ENCODE measurements at places on chromosomes 3 and 15.

DNA sequence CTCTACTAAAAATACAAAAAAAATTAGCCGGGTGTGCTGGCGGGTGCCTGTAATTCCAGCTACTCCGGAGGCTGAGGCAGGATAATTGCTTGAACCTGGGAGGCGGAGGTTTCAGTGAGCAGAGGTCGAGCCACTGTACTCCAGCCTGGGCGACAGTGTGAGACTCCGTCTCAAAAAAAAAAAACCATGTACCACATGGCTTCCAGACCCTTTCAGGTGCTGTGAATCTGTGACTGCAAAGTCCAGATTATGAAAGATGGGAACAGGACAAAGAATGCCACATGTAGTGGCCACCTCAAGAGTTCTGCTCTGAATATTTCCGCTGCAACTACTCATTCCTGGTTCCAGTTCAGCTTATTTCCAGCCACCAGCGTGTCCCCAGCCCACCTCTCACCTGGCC, 8.4 kb upstream of the DCAF1 start:
- DNase-seq = no peak

- no peak for DNase-seq
Measured at GRCh38 chr15:98420837-98421236, 227.5 kb upstream of the IGF1R start.

GRCh38 chr15:25534293-25534692, 95.5 kb upstream of the UBE3A start:
- no peak for DNase-seq

DNA sequence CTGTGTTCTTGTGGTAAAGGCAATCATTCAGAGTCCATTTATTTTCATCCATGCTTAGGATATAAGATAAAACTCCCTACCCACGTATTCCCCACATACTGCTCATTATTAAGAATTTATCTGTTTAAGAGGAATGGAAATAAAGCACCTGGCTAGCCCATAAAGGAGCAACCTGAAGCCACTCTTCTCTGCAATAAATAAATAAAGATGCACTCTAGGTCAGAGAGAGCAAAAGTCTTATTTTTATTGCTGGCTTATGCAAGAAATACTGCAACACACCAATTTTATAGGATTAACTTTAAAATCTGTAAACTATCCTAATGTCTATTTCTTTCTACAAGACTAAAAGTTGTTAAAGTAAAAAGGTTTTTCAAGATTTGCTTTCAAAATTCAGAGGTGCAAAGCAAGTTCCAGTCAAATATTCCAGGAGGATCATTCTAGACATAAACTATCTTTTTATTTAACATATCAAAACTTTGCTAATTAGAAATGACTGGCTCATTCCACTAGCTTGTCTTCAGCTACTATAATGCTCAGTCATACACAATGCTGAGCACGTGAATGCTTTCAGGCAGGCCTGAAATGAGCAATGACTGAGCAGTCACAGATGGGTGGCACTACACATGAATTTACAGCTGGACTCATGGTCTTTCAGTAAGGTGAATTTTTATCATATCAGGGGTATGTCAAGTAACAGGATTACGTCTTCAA, 7.1 kb downstream of the TJP1 start:
- peak; percentile 47 for DNase-seq

- DNase-seq = no peak
Measured at GRCh38 chr3:139388821-139389551, 461 bp downstream of the COPB2 start.

- no peak for DNase-seq
Measured at GRCh38 chr3:129403450-129403849, 25.0 kb downstream of the EFCAB12 start.

DNA sequence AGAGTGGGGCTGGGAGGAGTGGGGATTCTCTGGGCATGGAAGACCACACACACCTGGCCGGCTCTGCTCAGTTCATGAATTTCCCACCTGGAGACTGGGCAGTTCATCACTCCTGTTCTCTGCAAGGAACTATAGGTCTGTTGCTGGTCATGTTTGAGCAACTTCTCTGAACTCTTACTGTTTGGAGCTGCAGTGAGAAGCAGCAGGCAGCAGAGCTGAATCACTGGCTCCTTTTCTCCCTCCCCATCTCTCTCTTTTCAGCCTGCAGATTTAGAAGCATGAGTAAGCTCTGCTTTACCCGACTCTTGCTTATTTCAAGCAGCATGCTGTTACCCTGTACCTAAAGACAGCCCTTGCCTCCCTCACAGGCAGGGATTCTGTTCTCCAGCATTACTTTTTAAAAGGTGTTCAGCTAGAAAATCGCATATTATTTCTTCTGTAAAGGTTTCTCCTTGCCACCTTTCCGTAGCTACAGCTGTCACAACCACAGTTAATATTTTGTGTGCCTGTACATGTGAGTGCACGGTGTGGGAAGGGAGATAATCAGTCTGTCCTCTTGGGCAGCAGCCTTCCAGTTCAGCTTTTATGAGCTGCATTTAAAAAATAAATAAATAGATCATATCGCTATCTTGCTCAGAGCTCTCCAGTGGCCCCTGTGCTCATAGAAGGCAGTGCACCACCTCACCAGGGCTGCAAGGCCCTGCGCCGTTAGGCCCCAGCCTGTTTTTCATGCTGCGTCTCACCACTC, 131.6 kb downstream of the CHCHD6 start:
- peak; percentile 32 for DNase-seq

Data from K562 (cell line).